ENCODE measurements at places on chromosomes 5 and 9. TPM values are rescaled to one million over a fixed set of nuclear protein-coding genes. Genes with fewer than 3 reads are reported as not detected.

Gene CCL27
- polyA plus RNA-seq: 0.63 TPM

Gene ERAP2
- 19.5 TPM for polyA plus RNA-seq

Gene CDH9
- 6.9 TPM for polyA plus RNA-seq

Gene HAND1
- 0.10 TPM for polyA plus RNA-seq

Gene MINAR2
- polyA plus RNA-seq: 0.08 TPM

Gene SLC25A48
- 3.2 TPM for polyA plus RNA-seq

Gene PRUNE2
- polyA plus RNA-seq: 12.2 TPM

Gene SPATA31D4
- not detected for polyA plus RNA-seq

Gene RNF183
- 4.9 TPM for polyA plus RNA-seq

Gene SEC24A
- 25.2 TPM for polyA plus RNA-seq

Gene UNC13B
- polyA plus RNA-seq: 26.1 TPM

Gene ENTREP1
- polyA plus RNA-seq: 2.9 TPM

Gene FCN2
- polyA plus RNA-seq: 0.53 TPM

Gene SPAG8
- 4.7 TPM for polyA plus RNA-seq

Gene OXCT1
- polyA plus RNA-seq: 49.3 TPM

Gene CNTLN
- 12.2 TPM for polyA plus RNA-seq

All from right renal pelvis (tissue), 4 donors.